ENCODE measurements at places on chromosomes 11 and 22. TPM values are rescaled to one million over a fixed set of nuclear protein-coding genes. Genes with fewer than 3 reads are reported as not detected.

The SCO2 gene
- total RNA-seq: 2.3 TPM

The HEPN1 gene
- 0.09 TPM for total RNA-seq

The FOSL1 gene
- 7.4 TPM for total RNA-seq

The FAM227A gene
- 2.1 TPM for total RNA-seq

The RTN4RL2 gene
- total RNA-seq: under 0.01 TPM

The OR51I1 gene
- total RNA-seq: not detected

The GAB4 gene
- under 0.01 TPM for total RNA-seq

The OR10D3 gene
- total RNA-seq: not detected

The DNAJB7 gene
- not detected for total RNA-seq

The PRAME gene
- total RNA-seq: 0.09 TPM

The DNAJB13 gene
- not detected for total RNA-seq

The LRRC10B gene
- total RNA-seq: not detected

The MTMR3 gene
- total RNA-seq: 25.1 TPM

The MPPED2 gene
- under 0.01 TPM for total RNA-seq

The TPP1 gene
- 57.1 TPM for total RNA-seq

The TRIM29 gene
- total RNA-seq: 0.19 TPM

The LINC01488 gene
- not detected for total RNA-seq

The P2RX6 gene
- under 0.01 TPM for total RNA-seq

The CREB3L1 gene
- total RNA-seq: 8.3 TPM

The ISX gene
- total RNA-seq: not detected

The TAF6L gene
- 20.5 TPM for total RNA-seq

The BTBD18 gene
- total RNA-seq: not detected

The OR8G1 gene
- not detected for total RNA-seq

The ST14 gene
- not detected for total RNA-seq

The C11orf97 gene
- not detected for total RNA-seq

The GGT5 gene
- total RNA-seq: 6.7 TPM

The GRAP2 gene
- under 0.01 TPM for total RNA-seq

The SOX6 gene
- under 0.01 TPM for total RNA-seq

The CALCB gene
- total RNA-seq: under 0.01 TPM

The MUC2 gene
- total RNA-seq: under 0.01 TPM

The GP1BB gene
- 0.54 TPM for total RNA-seq

The OR51B5 gene
- not detected for total RNA-seq

The APOL3 gene
- total RNA-seq: 31.8 TPM

The DAGLA gene
- 1.6 TPM for total RNA-seq

The TEX12 gene
- 0.09 TPM for total RNA-seq

The SPDYC gene
- total RNA-seq: not detected

The C11orf52 gene
- total RNA-seq: not detected

The GLYATL1 gene
- not detected for total RNA-seq

The DEUP1 gene
- not detected for total RNA-seq

The TREH gene
- total RNA-seq: 0.09 TPM

Measured in endothelial cell of coronary artery (primary cell).